ENCODE measurements at places on chromosomes 12 and 14. TPM values are rescaled to one million over a fixed set of nuclear protein-coding genes. Genes with fewer than 3 reads are reported as not detected.
A peak's percentile ranks its signal among the peaks of the same experiment; 100 is the strongest.

DNA sequence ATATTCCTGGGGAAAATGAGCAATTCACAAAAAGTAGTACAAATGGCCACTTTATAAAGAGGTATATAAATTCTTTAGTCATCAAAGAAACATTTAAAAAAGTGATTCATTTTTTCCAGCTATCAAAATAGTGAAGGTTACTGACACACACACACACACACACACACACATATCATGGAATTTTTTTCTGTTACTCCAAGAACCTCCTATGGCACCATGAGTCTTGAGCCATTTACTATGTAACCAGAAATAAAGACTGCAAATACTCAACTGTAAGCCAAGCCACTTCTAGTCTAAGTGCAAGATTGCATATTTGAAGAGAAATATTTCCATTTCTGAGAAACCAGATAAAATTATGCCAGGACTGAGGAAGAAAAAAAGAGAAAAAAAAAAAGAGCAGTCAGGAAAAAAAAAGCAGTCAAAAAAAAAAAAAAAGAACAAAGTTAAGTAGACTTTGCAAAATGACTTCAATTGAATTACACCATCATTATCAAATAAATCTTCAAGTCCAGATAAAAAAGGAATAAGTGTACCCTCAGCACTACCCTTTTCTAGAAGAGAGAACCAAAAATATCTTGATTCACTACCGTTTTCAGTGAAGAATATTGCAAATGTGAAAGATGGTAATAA lies 275.7 kb downstream of the DAD1 start:
- no peak for ATAC-seq

DNA sequence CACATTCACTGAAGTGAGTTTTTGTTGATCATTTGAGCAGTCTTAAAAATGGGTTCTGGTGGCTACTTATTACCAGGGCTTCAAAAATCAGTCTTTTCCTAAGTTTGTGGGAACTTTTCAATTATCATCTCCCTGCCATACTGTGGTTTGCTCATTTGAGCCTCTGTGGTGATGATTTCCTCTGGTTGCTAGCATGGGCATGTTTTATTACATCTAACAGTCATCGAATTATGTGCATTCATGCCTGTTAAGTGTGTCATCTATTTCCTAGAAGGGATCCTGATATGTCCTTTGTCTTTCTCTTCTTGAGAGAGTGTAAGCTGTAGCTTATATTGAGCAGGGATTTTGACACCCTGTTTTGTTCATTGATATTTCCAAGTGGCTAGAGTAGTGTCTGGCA lies 116.8 kb downstream of the WIF1 start:
- ATAC-seq: no peak

The TAS2R10 gene
- total RNA-seq: not detected

The MIP gene
- total RNA-seq: not detected

The ACSM4 gene
- not detected for total RNA-seq

GRCh38 chr12:132747896-132748295 lies 13.7 kb downstream of the ANKLE2 start:
- no peak for ATAC-seq

DNA sequence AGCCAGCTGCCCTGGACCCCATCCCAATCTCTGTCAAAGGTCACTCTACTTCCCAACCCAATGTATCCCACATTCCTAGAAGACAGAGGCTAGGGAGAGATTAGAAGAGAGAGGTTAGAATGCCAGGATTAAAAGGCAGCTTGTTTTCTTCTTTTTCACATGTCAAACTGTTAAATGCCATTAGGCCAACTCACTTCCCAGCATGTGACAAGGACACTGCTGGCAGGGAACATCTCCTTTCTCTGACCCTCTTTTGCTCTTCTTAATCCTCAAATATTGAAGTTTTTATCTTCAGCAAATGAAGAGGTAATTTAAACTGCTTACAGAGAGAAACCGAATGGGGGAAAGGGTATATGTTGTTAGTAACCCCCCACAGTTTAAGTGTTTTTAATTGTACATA lies 89.1 kb downstream of the BBS10 start:
- no peak for ATAC-seq

The KRT74 gene
- not detected for total RNA-seq

The AQP6 gene
- total RNA-seq: not detected

DNA sequence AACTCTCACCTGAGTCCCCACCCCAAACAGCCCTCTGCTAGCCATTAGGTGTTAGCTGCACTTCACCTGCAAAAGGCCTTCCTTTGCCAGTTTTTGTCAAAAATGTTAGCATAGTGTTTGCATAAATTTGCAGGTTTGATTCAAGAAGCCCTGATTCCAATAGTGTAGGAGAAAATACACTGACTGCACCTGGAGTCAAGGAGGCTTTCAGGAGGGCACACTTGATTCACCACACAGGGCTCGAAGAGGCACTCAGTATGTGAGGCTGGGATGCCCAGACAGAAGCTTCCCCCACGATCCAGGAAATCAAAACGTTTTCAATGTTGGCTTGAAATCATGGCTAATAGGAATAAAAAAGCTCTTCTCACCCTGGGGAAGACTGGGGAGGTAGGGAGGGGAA lies 40.5 kb upstream of the DDX11 start:
- no peak for ATAC-seq

- ATAC-seq: no peak
Measured at GRCh38 chr14:33045760-33046159, 107.1 kb downstream of the NPAS3 start.

- no peak for ATAC-seq
Measured at GRCh38 chr14:70245026-70245425, 56.3 kb upstream of the SLC8A3 start.

GRCh38 chr14:99744199-99744872 lies 48.9 kb upstream of the EML1 start:
- no peak for ATAC-seq

DNA sequence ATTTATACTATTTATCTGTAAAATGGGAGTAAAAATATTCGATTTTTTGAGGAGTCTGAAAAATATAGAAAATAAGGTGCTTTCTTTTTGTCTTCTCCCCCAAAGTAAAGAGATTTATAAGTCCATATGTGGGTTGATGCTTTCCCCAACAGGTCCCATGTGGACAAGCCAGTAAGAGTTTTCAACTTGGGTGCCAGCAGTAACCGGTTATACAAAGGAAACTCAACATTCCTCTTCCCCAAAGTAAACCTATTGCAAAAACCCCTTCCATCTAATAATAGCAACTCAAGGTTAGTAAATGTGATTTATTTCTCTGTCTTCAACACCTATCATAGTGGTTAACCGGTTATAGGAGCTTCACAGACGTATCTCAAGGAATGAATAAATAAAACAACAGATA lies 1206.9 kb upstream of the SEL1L start:
- ATAC-seq: no peak

The LRRIQ1 gene
- total RNA-seq: not detected

The PSMB11 gene
- 0.27 TPM for total RNA-seq

The REM2 gene
- total RNA-seq: 0.67 TPM

The NELL2 gene
- not detected for total RNA-seq

- peak; percentile 52 for ATAC-seq
Measured at GRCh38 chr14:23984891-23985602, 3.7 kb upstream of the DHRS4L2 start.

The SOAT2 gene
- not detected for total RNA-seq

The GLIPR1L2 gene
- total RNA-seq: 1.5 TPM

The STAC3 gene
- total RNA-seq: not detected

The TCL1B gene
- not detected for total RNA-seq

- no peak for ATAC-seq
Measured at GRCh38 chr12:1435044-1435443, 159.3 kb downstream of the FBXL14 start.

The NPC2 gene
- 81.9 TPM for total RNA-seq

- peak; percentile 31 for ATAC-seq
Measured at GRCh38 chr12:107545737-107546353, 139.8 kb upstream of the PWP1 start.

DNA sequence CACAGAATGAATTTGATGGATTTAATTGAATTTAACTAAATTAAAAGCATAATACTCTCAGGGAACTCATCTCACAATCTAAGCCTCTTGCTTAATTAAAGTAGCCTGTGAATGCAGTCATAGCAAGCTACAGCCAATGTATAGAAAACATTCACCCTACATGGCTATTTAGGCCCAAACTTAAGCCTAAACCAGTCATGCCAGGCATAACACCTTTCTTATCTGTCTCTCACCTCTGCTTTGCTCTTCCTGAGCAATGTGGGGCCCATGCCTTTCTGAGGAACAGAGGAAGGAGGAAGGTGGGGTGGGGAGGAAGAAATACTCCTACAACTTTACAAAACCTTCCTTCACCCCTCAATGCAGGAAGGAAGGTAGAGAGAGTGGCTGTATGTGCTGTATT lies 29.1 kb downstream of the IFNG-AS1 start:
- ATAC-seq: no peak

- ATAC-seq: no peak
Measured at GRCh38 chr12:46998811-46999368, 80.5 kb upstream of the PCED1B start.

The NYNRIN gene
- total RNA-seq: 13.8 TPM

The ANG gene
- 16.8 TPM for total RNA-seq

DNA sequence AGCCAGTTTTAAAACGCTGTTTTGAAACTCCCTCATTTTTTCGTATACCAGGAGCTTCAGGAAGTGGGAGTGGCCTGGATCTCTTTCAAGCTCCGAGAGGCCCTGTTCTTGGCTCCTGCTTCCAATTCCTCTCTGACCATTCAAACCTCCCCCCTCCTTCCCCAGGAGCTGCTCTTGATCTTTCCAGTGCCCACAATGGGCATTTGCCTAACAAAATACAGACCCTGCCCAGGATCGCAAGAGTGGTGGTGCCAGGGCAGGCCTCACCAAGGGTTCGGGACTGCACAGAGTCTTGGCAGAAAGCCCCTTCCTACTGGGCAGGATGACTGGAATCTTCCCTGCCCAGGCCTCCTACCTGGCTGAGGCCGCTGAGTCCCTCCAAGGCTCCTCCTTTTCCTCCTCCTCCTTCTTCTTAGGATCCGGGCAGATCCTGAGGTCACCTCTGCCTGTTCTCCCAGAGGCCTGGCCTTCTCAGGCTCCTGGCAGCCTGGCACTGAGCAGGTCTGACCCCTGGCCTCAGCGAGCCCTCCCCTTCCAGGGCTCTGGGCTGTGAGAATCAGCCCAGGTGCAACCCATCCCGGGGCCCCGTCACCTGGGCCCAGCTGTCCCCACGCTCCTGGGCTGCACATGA lies 46.9 kb upstream of the NOS1 start:
- ATAC-seq: peak; percentile 79

The LUM gene
- total RNA-seq: 51.3 TPM

The NUP37 gene
- total RNA-seq: 18.2 TPM

DNA sequence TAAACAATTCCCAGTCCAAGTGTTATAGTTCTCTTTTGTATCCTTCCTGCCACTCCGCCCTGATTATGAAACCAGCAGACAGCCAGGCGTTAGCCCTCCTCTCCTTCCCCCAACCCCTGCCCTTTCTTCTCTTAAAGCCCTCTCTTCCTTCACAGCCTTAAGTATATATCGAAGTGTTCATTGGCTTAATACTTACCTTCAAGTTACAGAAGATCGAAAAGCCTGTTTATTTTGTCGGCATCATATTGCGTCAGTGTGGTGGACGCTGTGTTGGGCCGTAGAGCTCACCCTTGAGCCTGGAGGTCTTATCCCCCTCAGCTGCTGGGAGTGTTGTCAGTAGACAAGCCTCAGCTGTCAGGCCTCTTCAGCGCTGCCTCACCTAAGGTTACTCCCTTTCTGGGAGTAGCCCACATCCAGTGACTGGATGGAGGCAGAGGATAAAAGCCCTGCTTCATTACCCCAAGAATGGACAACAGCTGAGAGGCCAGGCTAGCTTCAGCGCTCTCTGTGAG lies 36.2 kb downstream of the CMAS start:
- no peak for ATAC-seq

GRCh38 chr14:22472935-22473854 lies 115.8 kb downstream of the DAD1 start:
- ATAC-seq: no peak

DNA sequence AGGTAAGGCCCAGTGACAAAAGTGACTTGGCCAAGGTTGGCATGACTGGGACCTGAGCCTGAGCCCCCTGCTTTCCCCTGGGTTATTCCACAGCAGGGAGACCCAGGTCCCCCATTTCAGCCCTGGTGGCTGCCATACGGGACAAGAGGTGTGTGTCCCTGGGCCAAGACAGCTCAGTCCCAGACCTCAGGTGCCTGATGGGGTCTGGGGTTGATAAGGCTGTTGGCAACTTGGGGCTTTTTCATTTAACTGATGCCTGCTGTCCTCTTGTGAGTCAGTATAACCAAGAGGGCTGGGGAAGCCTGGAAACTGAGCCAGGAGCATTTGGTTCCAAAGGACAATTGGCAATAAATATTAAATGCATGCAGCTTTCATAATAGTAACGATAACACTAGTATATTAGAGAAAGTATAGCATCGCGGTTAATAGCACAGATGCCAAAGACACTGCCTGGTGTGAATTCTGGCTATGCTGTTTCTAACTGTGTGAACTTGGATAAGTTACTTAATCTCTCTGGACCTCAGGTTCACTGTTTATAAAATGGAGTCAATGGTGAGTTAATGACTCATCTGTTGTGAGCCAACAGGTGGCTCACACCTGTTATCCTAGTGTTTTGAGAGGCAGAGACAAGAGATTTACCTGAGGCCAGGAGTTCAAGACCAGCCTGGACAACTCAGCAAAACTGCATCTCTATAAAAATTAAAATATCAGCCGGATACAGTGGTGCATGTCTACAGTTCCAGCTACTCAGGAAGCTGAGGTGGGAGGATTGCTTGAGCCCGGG lies 898 bp downstream of the SDSL start:
- ATAC-seq: no peak

GRCh38 chr12:10075451-10075850 lies 23.3 kb downstream of the CLEC1A start:
- ATAC-seq: no peak

The ENDOU gene
- 1.9 TPM for total RNA-seq

DNA sequence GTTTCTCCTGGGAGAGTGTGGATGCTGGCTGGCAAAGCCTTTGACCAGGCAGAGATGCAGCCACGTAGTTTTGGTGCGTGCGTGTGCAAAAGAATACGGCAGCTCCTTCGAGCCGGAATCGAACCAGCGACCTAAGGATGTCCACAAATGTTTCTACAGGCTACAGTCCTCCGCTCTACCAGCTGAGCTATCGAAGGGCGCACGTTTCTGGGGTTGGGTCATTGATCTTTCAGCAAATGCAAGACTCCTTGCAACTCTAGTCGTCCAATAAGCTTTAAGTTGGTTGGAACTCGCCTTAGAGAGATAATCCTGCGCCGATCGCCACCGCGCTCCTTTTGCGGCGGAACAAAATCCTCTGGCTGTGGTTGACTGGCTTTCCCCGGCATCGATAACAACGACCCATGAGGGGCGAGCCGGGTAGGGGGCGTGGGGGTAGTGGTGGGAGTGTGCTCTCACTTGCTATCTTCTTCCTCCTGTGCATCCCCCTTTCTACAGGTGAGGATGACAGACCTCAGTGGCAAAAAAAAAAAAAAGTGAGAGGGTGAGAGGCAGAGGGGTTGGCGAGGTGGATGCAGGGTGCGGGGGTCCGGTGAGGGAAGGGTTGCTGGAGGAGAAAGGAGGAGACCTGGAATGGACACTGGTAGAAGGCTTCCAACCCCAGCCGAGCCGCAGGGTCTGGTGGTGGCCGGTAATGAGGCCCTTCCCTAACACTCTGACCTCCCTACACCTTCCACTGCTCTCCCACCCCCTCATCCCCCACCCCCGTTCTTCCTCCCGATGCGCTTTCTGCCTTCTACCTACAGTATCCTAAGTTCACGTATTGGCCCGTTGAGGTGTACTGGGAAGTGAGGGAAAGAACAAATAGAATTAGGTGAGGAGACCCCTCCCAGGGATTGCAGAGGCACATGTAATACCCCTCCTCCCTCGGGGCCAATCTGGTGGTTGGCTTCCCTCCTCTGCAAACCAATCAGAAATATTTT lies 11.8 kb upstream of the OR6S1 start:
- no peak for ATAC-seq

The ZNF664 gene
- total RNA-seq: 95.5 TPM

Data from gastroesophageal sphincter (tissue), 4 donors.